ENCODE measurements at places on chromosomes 16 and 17.

DNA sequence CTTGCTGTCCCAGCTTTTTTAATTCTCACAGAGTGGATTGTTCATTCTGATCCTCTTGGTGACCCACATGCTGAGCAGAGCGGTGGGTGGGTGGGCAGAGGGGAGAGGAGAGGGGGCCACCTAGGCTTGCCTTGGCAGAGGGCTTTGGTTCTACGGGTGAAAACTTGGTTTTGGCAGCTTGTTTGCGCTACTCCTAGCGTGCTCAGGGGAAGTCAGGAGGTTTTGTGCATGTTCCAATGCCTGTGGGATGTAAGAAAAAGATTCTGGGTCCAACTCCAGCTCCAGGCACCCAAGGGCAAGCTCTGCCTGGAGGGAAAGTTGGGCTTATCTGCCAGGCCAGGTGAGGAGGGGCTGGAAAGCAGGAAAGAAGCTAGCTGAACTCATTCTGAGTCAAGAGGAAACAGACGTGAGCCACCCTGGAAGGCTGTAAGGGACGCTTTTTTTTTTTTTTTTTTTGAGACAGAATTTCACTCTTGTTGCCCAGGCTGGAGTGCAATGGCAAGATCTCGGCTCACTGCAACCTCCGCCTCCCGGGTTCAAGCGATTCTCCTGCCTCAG lies 169.1 kb downstream of the WSCD1 start:
- no peak for DNase-seq

- peak; percentile 57 for DNase-seq
Observed at GRCh38 chr16:67708368-67708771, 10.7 kb downstream of the GFOD2 start.

- no peak for DNase-seq
Observed at GRCh38 chr17:83005639-83006038, 73.8 kb upstream of the METRNL start.

- DNase-seq, result no peak
Observed at GRCh38 chr16:76524356-76524755, 247.2 kb downstream of the CNTNAP4 start.

DNA sequence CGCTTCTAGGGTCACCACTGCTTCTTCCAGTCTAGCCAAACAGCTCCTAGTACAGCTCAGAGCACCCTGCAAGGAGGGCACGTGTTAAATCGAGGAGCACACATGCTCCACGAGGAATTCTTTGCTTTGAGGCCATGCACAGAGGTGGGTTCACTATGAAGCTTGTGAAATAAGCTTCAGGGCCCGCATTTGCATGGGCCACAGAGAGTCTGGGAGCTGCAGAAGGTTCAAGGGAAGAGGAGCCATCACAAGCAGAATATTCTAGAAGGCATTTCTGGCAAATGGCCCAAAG lies 55.3 kb downstream of the MYH13 start:
- no peak for DNase-seq

- peak; percentile 61 for DNase-seq
Observed at GRCh38 chr17:63445571-63445953, 544 bp downstream of the CYB561 start.

DNA sequence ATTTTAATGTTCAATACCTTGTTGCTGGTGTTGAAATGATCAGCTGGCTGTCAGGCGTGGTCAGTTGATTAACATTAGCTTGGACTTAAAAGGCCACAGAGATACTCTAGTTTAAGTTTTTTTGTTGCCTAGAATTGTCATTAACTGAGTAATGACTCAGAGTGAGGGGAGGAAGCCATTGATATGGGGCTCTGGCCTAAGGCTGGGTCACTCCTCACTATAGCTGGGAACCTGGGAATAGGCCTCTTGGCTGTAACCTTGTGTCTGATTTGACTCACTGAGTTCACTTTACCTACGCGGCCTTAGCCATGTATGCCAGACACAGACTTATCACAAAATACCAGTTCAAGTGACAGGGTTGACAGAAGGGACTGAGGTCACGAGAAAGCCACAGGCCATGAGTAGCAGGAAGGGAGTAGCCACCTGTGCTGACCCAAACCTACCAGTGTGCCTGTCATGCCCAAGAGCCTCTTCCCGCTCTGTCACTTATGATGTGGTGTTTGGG lies 37.9 kb upstream of the ADCY7 start:
- DNase-seq, result no peak

DNA sequence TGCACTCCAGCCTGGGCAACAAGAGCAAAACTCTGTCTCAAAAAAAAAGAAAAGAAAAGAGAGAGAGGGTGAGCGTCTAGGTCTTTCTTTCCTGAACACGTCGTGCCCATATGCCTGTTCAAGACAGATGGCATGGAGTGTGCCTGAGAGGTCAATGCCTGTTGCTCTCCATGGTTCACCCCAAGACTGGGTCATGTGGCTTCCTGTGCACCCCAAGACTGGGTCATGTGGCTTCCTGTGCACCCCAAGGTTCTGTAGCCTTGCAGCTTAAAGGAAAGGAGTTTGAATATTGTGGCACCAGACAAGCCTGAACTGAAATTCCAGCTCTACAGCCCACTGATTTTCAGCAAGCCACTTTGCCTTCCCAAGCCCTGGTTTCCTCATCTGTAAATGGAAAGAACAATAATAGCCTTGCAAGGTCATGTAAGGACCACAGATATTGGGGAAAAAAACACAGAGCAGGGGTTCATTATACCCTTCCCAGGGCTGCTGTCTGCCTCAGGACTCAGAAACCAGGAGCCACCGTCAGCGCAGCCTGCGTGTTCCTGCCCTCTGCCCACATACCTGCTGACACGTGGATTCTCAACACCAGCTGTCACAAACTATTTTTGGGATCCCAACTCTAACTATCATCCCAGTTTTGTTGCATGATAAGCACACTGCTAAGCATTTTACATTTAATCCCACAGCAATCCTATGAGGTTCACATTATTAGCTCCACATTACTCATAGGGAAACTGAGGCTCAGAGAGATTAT lies 18.0 kb upstream of the NAGS start:
- DNase-seq, result no peak

- no peak for DNase-seq
Observed at GRCh38 chr16:79758615-79759346, 158.2 kb upstream of the MAF start.

Data from GM03348 (cell line).